ENCODE measurements at places on chromosomes 7 and 10.

- no peak for DNase-seq
Measured at GRCh38 chr10:79329529-79329928, 17.7 kb upstream of the PPIF start.

DNA sequence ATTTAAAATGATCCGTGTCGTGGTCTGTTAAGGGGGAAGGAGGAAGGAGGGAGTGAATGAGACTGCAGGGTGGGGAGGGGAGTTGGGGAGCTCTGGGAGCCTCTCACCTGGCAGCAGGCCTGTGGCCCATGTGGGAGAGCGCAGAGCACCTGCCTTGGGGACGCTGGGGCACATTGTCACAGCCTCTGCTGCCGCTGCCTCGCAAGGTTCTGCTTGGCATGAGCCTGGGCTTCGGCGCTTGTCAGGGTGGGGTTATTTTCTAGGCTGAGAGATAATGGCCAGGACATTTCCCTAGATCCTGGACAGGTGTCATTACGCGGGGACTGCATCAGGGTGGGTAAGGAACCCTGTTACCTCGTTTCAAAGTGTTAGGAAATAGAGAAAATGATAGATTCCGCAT, 2.2 kb upstream of the SUN1 start:
- DNase-seq = no peak

GRCh38 chr7:20128001-20128400, 89.2 kb downstream of the MACC1 start:
- DNase-seq = no peak

GRCh38 chr10:47340608-47341170, 7.5 kb upstream of the RBP3 start:
- DNase-seq = peak; percentile 25

GRCh38 chr7:111113263-111114017, 22.5 kb downstream of the LRRN3 start:
- DNase-seq = no peak

DNA sequence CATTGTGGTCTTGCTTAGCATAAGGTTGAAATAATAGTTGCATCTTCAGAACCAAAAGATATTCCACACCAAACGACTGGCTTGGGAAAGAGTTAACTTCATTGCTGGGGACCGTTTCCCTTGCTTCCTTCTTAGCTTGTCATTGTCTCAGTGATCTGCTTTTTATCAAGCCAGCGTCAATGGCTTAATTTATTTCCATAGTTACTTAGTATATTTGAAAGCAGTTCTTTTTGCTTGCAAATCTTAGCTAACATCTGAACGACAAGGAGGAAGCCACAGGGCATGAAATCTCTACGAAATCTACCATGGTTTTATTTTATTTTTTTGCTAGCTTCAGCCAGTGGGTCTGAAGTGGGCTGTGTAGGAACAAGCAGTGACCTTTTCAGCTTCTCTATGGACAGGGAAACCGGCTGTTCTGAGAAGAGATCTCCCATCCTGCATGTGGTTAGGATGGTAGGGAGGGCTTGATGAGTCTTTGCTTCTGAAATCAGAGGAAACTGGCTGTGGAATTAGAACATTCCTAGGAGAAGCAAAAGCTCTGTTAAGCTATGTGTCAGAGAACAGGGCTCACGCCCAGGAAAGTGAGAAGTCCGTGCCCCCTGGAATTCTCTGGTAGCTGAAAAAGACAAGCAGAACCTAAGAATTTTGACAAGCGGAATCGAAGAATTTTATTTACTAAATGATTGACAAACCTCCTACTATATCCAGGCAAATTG, 8.0 kb downstream of the SLC18A2 start:
- no peak for DNase-seq

GRCh38 chr10:28111712-28112111, 112.8 kb upstream of the ODAD2 start:
- DNase-seq = no peak

GRCh38 chr10:10872764-10873163, 144.9 kb upstream of the CELF2 start:
- DNase-seq = no peak

GRCh38 chr7:94296881-94297280, 97.8 kb upstream of the COL1A2 start:
- DNase-seq = no peak

- no peak for DNase-seq
Measured at GRCh38 chr10:122715576-122715975, 15.9 kb upstream of the C10orf120 start.

Measured in activated CD4-positive, CD25-positive, alpha-beta regulatory T cell (primary cell).